Skin of body (tissue), 3 donors: ENCODE measurements at places on chromosomes 12 and 14. TPM values are rescaled to one million over a fixed set of nuclear protein-coding genes. Genes with fewer than 3 reads are reported as not detected.

DNA sequence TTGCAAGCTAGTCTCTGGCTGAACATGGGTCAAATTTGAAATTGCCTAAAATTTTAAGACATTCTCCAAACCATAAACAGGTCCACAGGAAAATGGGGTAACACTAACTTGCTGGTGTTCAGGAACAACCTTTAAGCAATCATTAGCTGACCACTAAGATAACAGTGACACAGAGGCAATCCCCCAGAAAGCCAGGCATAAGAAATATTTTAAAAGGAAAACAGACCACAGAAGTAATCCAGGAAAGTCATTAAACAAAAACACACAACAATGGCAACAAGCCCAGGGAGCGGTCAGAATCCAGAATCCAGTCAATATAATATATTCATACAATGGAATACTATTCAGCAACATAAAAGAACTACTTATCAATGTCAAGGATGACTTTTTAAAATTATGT, 59.1 kb downstream of the LRP6 start:
- DNase-seq: no peak

DNA sequence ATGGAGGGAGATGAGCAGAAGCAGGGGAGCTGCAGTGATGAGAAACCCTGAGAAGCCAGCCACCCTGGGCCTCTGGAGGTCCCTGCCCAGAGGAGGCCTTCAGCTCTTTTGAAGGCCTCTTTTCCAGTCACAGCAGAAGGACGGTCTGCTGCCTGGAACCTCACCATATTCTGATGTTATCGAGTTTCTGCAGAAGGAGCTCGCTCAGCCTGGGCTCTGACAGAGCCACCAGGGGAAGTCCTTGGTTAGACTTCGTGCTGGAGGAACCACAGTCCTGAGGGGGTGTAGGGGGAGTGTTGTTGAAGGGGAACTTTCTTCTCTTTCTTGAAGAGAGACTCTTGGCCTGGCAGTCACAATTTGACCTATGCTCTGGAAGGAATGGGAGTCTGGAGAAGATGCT, 25.1 kb upstream of the BATF start:
- DNase-seq: no peak

DNA sequence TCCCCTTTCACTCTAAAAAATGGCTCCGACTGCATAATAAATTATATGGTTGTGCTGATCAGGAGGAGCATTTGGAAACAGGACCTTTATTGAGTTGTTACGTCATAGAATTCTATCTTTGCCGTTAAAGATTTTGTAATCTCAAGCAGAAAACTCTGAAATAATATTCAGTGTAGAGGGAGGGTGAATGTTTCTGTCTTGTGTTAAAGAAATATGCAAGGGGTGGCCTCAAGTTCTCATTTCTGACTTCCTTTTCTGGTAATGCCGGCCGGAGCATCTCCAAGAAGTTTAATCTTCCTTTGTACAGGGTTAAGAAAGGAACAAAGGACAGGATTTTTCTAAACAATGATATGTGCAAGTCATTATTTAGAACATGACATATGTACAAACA, 165.1 kb downstream of the SLC38A4 start:
- no peak for DNase-seq

GRCh38 chr12:113043240-113043639, 13.3 kb upstream of the DTX1 start:
- DNase-seq: no peak

DNA sequence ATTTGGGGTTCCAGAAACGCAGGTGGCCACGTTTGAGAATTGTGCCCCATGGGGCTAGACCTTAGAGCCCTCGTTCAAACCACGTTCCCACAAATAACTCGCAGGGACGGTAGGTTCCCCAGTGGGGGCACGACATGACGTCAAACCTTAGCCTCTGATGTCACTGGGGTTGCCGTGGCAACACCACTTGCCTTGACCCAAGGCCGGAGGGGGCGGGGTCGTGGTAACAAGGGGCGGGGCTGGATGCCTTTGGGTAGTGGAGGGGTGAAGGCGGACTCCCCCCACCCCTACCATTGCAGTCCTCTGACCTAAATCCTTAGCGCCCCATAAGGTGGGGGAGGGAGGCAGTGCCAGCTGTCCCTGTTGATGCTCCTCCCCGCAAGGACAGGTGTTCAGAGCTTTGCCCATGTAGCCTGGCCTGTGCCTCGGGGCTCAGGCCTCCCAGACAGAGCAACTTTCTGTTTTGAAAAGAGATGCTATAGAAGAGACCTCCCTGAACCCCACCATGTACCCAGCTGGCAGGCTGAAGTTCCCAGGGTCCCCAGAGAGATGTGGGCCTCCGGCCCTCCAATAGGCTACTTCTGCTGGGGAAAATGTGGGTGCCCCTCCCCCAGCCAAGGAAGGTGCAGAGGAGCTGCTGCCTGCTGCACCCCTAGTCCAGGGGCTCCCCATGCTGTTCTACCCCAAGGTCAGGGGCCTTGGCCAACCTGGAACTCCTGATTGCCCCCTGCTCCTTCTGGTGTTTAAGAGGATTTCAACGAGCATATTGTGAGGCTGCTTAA, 1.9 kb downstream of the FAM222A start:
- no peak for DNase-seq

GRCh38 chr14:77524536-77524935, 25.9 kb upstream of the ISM2 start:
- DNase-seq: no peak

DNA sequence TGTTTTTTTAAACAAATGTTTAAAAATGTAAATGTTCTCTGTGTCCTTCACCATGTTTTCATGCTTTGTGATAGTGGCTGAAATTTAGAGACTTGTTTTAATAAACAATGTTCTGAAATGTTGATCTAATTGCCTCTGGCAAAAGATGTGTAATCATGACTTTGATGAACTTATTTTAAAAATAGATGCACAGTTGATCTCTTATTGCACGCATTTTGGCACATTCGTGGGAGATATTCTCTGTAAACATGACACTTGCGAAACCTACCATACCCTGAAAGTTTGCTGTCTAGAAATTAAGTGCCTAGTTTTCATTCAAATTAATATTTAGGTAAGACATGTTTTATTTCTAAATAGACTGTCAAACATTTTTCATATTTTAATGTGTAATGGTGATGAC, 119.7 kb upstream of the DNM1L start:
- DNase-seq: no peak

DNA sequence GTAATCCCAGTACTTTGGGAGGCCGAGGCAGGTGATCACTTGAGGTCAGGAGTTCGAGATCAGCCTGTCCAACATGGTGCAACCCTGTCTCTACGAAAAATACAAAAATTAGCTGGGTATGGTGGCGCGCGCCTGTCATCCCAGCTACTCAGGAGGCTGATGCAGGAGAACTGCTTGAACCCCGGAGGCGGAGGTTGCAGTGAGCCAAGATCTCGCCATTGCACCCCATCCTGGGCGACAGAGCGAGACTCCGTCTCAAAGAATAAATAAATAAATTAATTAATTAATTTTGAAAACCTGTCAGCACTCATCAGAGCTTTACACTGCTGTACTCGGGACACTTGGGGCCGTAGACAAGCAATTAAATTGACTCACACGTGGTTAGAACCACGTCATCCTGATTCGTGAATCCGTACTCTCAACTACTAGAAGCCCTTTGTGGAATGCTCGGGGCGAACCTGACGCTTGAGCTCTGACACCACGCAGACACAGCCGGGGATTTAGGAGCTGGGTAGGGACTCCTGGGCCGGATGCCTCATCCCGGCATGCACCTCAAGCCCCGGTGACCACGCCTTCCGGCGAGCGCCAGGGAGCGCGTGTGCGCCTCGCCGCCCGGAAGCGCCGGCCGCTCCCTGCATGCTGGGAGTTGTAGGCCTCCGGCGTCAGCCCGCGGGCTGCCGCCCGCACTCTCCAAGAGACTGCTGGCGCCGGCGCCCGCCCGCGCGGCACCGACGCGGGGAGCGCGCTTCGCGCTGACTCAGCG, at the start of gene XPOT:
XPOT (plus strand) TSS at position 686 of the 763 bp plus-strand sequence. CDS start 5,644 bp downstream, outside the sequence.
- DNase-seq: peak; percentile 99

- no peak for DNase-seq
These were observed 1.1 kb upstream of the UBC start for GRCh38 chr12:124915239-124916236.

GRCh38 chr12:105915997-105916759, 222.6 kb downstream of the NUAK1 start:
- no peak for DNase-seq

DNA sequence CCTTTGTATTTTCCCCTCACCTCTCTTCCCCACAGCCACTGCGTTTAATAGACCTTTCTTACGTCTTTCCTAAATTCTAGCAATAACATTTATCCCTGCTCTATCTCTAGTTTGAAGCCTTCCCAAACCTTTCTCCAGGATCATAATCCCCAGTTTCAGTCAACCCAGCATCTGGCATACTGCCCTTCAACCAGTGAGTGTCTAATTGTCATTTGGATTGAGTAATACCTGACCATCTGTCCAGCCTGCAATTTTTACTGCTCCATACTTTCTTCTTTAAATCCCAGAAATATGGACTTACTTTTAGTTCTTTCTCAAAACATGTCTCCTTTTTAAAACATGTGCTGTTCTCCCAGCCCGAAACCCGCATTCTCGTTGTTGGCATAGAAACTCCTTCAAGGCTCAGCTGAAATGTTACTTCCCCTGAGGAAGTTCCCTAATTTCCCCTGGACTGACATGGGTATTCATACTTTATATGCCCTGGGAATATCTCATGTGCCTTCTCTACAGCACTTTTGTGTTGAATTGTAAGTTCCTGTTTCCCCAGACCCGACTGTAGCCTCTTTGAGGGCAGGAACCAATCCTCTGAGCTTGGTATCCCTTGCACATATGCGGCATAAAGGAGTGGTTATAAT, 65.1 kb upstream of the ETV6 start:
- no peak for DNase-seq

DNA sequence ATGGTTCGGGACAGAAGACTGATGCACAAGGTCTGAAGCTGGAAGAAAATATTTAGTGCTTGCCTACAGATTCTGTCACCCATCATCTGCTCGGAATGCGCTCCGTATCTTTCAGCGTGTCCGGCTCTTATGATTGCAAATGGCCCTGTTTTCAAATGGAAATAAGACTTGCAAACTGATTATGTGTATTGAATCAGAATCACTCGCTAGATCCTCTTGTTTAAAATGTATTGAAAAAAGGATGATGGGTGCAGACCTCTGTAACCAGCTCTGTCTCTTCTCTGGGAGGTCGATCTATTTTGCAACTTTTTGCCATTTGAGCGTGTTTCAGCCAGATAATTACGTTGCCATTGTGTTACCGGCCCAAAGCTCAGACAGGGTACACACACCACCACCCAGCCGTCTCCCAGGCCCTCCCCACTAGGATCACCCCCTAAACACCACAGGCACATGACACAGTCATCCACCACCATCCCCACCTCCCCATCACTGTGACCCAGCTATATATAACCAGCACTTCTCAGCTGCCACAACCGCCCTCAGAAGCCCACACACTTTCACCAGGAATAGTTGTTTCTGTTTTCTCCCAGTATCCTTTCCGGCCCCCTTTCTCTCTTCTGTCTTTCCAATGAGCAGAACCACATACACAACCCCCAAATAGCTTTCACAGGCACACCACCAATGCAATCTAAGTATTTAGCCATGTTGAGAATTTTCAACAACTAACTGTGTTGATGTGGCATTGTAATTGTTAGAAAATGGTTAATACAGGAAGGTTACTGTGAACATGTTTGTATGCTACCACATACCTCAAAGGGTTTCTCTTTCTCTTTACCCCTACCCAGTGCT, 10.7 kb downstream of the NKX2-1 start:
- no peak for DNase-seq

DNA sequence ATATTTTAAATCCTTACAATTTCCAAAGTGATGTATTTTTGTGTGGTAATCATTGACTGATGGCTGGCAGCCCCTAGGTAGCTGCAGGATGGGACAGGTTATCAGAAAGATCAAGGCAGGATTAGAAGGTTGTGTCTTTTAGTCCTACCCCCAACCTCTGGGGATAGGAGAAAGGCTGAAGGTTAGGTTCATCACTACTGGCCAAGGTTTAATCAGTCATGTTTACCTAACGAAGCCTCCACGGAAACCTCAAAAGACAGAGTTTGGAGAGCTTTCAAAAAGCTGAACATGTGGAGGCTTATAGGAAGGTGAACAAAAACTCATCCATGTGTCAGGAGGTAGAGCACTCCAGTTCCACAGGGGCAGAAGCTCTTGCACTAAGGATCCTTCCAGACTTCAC, 77.5 kb upstream of the CD163 start:
- no peak for DNase-seq

DNA sequence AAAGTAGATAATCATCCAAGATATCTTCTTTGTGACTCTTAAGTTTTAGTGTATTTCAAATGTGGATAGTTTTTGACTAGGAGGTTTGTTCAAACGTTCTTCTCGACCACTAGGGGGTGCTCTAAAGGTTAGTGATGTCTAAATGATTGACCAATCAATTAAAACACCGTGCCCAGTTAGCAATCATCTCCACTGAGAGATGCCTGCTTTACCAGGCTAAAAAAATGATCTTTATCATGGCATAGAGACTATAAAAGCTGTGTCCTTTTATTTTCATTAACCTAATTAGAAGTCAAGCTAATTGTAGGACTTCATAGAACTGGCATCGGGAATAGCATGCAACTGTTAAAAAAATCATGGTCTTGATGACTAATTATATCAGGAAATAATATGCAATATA, 153.9 kb downstream of the PRKCH start:
- peak; percentile 28 for DNase-seq

DNA sequence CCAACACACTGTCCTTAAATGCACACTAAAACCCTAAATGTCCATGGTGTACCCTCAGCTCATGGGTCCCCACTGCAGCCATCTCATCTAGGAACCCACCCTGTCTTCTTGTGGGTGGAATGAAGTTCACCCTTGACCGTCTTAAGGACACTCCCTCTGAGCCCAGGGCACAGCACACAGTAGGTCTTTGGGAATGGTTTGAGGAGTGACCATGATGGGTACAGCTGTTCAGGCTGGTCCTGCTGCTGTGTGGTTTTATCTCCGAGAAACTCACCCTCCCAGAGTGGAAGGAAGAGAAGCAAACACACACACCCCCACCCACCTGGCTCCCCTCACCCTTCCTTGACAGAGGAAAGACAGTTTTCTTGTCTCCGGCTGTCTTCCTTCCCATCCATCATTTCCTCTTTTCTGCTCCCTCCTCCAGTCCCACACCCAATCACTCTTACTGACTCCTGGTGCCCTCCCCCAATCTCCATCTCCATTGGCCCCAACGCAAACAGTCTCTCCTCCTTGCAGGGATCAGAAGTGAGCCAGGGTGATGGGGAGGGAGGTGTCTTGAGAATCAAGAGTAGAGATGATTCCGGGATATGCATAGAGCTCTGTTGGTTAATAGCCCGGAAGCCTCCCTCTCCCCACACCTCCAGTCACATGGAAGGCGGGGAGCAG, 105.9 kb upstream of the LHX5 start:
- DNase-seq: no peak

- no peak for DNase-seq
These were observed 2.7 kb downstream of the FZD10 start for GRCh38 chr12:130164936-130165335.

- no peak for DNase-seq
These were observed 10.8 kb downstream of the PITPNM2 start for GRCh38 chr12:123139926-123140675.

The CMAS gene
- total RNA-seq: 30.7 TPM

The SYCP3 gene
- 0.10 TPM for total RNA-seq

The HOXC5 gene
- total RNA-seq: 1.4 TPM

The SYNDIG1L gene
- not detected for total RNA-seq

The MDGA2 gene
- total RNA-seq: 0.89 TPM

The SLC25A47 gene
- total RNA-seq: not detected
